ENCODE measurements at places on chromosomes 6 and 20. TPM values are rescaled to one million over a fixed set of nuclear protein-coding genes. Genes with fewer than 3 reads are reported as not detected.

- DNase-seq = no peak
Measured at GRCh38 chr6:87174078-87174579, 18.8 kb downstream of the ZNF292 start.

DNA sequence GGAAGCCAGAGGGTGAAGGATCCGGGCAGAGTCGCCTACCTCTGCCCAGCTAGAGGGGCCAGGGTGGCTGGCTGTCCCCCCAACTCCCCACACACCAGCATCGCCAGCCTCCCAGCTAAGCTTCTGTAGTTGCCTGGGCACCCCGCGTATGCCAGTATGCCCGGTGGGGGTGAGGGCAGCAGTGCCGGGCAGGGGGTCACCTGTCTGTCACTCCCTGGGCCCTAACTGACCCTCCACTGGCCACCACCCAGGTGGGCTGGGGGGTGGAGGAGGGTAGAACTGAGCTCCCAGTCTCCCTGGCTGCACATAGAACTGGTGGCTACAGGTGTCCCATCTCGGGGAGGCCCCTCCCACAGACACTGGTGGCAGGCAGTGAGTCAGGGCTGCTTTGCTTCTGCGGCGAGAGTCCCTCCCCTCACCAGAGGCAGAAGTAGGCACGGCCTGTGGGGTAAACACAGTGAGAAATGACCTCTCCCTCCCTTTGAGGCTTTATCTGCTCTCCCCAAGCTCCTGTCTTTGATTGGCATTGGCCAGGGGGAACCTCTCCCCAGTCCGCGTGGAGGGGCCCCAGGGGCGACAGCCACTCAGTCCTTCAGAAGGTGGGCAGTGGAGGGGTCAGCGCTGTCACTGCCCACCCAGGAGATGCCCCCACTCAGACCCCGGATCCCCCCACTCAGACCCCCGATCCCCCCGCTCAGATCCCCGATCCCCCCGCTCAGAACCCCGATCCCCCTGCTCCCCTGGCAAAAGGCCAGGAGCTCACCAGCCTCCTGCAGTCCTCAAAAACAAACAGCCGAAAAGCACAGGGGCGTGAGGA is 2.5 kb downstream of the NTSR1 start:
- no peak for DNase-seq

DNA sequence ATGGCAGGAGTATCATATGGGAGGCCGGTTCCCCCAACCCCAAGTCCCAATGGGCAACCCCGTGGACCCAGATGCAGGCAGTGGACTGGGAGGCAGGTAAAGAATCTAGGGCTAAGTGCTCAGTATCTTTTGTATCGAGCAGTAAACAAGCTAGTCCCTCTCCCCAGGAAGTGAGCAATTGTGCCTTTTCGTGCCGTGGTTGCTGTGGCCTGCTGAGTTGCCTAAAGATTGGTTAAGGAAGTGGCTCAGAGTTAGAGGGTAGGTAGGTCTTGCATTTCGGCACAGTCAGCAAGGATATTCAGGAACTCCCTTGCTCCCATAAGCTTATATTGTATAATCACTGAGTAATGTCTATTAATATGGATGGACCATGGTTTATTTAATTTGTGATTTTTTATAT is 1.3 kb upstream of the DNAH8 start:
- DNase-seq = no peak

DNA sequence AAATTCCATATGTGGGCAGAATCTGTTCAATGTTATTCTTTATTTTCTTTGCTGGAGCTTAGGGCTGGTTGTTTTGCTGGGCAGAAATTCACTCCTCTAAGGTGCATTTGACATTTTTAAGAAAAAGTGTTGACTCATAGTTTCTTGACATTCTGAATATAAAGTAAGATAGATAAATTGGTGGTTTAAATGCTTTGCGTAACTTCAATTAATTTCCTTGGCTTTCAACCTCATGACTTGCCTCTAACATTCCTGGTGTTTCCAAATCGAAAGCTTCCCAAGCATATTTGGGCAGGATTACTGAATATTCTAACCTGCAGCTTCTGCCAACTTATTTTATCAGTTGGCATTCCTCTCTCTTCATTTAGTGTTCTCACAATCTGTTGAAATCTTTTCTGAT is 718.7 kb upstream of the ADGRB3 start:
- no peak for DNase-seq

GRCh38 chr20:1894951-1895673 is at the start of gene SIRPA:
TSS of gene SIRPA (plus strand) at chr20:1895407. CDS start at chr20:1895448, 41 bp downstream.
- DNase-seq = peak; percentile 88

- DNase-seq = no peak
Measured at GRCh38 chr20:44851545-44851944, 34.0 kb upstream of the YWHAB start.

MCCD1 gene
- total RNA-seq = not detected

PREP gene
- 26.2 TPM for total RNA-seq

DNA sequence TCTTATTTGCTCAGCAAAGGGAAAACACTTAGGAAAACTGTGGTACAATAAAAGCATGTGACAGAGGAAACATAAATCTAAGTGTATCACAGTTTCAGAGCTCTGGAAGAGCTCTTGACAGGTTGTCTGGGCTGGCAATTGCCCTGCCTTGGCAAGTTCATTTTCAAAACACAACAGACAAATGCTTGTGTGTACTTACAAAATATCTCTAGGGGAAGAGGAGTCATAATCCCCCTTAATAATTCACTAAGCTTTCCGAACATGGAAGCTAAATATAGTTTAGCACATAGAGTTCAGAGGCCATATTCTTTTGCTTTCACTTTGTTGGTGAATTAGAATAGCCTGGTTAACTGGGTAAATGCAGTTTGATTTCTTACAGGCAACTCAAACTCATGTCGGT is 211.6 kb upstream of the THEMIS start:
- DNase-seq = no peak

DNA sequence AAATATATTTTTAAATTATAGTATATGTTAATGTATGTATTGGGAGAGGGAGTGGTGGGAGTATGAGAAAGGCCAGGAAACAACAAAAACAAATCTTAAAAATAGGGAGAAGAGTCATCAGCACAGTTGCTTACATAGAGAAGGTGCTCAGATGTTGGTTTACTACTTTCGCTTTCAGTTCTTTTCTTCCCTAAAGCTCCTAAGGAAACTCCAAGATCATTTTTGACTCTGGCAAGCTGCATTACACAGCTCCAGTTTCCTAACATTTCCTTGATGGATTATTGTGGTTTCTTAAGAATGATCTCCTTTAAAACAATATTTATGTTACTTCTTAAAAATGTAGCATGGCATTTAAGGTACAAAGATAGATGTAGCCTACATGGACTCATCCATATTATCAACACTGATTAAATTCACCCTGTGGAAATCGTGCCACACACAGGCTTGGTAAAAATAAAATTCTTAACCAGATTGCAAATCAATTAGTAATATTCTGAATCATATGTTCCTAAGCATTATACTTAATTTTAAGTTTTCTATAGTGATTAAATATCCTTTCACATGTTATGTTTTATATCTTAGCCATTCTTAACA is 118.0 kb upstream of the MAN1A1 start:
- no peak for DNase-seq

DNA sequence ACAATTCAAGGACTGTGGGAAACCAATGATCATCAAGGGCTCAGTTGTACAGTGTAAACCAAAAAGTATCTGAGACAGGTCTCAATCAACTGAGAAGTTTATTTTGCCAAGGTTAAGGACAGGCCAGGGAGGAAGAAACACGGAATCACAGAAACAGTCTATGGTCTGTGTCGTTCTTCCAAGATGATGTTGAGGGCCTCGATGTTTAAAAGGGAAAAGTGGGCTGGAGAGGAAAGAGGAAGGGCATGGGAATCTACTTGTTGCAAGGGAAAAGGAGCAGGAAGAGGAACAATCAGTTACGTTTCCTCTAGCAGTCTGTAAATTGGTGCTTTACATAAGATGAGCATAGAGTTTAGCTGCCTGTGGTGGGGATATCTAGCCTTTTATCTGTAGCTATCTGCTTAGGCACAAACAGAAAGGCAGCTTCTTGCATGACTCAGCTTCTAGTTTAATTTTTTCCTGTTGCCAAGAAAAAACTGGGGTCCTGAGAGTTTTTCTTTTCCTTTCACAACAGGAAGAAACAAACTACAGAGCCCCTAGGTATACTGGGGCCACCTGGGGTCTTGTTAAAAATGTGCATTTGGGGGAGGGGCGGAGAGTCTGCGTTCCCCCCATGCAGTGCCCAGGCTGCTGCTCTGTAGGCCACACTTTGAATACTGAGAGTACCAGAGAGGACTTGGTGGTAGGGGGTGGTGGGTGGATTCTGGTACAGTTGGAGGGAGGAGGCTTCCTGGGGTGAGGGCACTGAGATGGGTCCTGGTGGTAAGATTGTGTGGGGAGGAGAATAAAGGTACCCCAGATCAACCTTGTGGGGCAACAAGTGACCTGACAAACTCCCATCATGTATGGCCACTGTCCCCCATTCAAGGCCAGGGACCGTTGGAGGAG is 35.3 kb upstream of the EZR start:
- no peak for DNase-seq

BFSP1 gene
- 0.83 TPM for total RNA-seq

All from cardiac septum (tissue), 1 donor.